ENCODE measurements at places on chromosomes 13 and 19.

- DNase-seq = no peak
Observed at GRCh38 chr19:57233207-57233606, 2.4 kb downstream of the AURKC start.

DNA sequence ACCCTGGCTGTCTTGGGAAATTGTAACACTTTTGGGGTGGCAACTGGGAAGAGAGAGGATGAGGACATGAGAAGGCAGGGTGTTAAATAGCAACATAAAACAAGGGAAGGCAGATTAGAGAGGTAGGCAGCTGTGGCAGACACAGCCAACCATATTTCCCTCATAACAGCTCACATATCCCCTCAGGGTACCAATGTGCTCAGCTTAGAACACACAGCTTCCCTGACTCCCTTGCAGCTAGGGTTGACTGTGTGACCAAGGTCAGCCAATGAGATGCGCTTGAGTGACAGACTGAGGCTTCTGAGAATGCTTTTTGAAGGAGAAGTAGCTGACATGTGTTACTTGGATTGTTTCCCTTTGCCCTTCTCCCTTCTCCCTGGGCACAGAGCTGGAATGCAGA, 28.8 kb upstream of the SPATA13 start:
- DNase-seq = no peak

- no peak for DNase-seq
Observed at GRCh38 chr13:114048443-114048842, 74.6 kb upstream of the C13orf46 start.

- DNase-seq = no peak
Observed at GRCh38 chr19:6058518-6059201, 51.6 kb downstream of the RFX2 start.

DNA sequence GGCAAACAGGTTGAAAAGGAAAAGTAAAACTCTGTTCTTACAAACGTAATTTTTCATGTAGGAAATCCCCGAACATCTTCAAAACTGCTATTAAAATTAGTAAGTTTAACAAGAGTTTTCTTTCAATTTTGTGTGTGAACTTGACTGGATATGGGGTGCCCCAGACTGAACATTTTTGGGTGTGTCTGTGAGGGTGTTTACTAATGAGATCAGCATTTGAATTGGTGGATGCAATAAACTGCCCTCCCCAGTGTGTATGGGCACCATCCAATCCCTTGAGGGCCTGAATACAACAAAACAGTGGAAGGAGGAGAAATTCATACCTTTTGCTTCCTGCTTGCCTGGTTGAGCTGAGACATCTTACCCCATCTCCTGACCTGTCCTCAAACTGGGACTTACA, 11.8 kb downstream of the HAUS8 start:
- no peak for DNase-seq

GRCh38 chr13:45021250-45021649, 31.9 kb downstream of the GPALPP1 start:
- no peak for DNase-seq

- no peak for DNase-seq
Observed at GRCh38 chr19:6740589-6741343, 1.3 kb downstream of the TRIP10 start.

- no peak for DNase-seq
Observed at GRCh38 chr13:112735791-112736190, 46.0 kb downstream of the ATP11A start.

Measured in stimulated activated effector memory CD8-positive, alpha-beta T cell treated with anti-CD3 and anti-CD28 coated beads, Interleukin-12 subunit alpha, Interleukin-12 subunit beta, amount 100 ng/mL, for 72 hours (primary cell).